ENCODE measurements at places on chromosomes 6 and 20. TPM values are rescaled to one million over a fixed set of nuclear protein-coding genes. Genes with fewer than 3 reads are reported as not detected.

DNA sequence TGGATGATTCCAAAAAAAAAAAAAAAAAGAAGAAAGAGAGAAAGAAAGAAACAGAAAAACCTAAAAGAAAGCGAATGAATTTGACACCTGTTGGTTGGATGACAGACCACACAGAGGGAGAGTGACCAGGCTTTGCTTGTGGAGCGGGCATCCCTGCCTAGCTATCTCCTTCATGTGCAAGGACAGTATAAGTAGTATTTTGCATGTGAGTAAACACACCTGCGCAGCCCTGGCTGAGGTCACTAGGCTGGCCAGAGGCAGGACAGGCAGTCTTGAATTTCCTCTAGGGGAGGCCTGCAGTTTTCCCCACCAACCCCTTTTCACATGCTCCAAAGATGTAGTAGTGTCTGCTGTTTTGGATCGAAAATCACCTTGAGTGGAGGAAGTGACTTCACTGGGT is 126.4 kb downstream of the CCDC170 start:
- H3K27ac ChIP-seq: no peak overlapping the region
- peaks cover under 1% of the 10 kb centered on the region for H3K27me3 ChIP-seq
- no peak for DNase-seq
- no peaks in the 10 kb centered on the region for H3K36me3 ChIP-seq
- H3K4me3 ChIP-seq: no peak overlapping the region

DNA sequence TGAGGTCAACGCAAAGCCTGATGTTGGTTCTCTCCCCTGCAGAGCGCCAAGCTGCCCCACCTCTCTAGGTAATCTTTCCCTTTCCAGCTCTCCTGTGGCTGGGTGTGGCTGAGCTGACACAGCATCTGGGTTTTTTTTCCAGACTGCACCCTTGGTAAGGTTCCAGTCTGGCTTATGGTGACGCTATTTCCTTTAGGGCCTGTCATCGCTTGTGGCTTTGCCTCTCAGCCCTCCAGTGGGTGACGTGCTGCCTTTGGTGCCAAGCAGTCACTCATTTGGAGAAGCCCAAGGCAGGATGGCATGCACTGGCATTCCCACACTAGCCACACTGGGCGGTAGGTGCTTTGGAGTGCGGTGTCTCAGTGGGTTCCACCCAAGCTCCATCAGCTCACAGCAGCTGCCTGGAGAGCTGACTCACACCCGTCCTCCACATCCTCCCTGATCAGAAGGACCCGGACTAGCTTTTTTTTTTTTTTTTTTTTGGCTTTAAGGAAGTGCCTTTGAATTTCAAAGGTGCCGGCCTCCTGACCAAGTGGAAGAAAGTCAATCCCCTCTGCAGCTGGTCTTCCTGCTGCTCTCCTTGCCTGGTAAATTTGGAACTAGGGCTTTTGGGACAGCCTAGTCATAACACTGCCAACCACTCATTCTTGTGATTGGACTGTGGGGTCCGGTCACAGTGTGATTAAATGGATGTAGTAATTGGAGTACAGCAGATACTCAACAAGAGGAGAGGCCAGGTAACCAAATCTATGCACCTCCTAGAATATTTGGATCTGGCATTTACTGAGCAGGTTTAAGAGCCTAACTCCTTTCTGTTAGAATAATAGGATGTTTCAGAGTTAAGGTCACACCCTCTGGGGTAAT is 153.6 kb downstream of the CD83 start:
- H3K27me3 ChIP-seq: peaks cover 2% of the 10 kb centered on the region
- H3K4me3 ChIP-seq: no peak overlapping the region
- peaks cover 27% of the 10 kb centered on the region for H3K4me1 ChIP-seq
- no peak overlapping the region for H3K27ac ChIP-seq
- H3K36me3 ChIP-seq: no peaks in the 10 kb centered on the region

GRCh38 chr6:130183271-130184222 is 39.2 kb downstream of the SAMD3 start:
- peaks cover 76% of the 10 kb centered on the region for H3K4me1 ChIP-seq
- H3K4me3 ChIP-seq: peak overlapping the region; percentile 40
- DNase-seq: peak; percentile 75
- peak overlapping the region; percentile 86 for H3K27ac ChIP-seq
- H3K27me3 ChIP-seq: peaks cover 3% of the 10 kb centered on the region

DNA sequence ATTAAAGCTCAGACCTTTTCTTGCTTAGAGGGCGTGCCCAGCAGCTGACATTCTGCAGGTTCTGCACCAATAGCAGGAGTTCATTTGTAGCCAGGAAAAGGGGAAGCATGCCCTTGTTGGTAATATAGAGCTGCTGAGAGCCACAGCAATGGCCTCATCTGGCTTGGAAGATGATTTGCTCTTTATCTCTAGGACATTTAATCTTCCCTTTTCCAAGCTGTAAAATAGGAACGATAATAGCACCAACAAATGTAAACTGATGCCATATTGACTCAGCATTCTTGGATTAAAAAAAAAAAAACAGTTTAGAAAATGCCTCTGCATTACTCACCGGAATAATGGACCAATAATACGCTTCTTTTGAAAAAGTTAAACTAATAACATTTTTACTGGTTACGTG is 93.4 kb upstream of the SLC2A12 start:
- H3K36me3 ChIP-seq: no peaks in the 10 kb centered on the region
- H3K4me1 ChIP-seq: no peaks in the 10 kb centered on the region
- H3K27me3 ChIP-seq: no peaks in the 10 kb centered on the region
- H3K4me3 ChIP-seq: no peak overlapping the region

Gene EEF1E1
- polyA plus RNA-seq: 40.7 TPM
